Left lung (tissue), 14 donors: ENCODE measurements at places on chromosomes 2 and 18.
A peak's percentile ranks its signal among the peaks of the same experiment; 100 is the strongest.

GRCh38 chr2:168145426-168146310, 101.7 kb downstream of the STK39 start:
- no peak for DNase-seq

- DNase-seq, result no peak
Observed at GRCh38 chr2:150090031-150090430, 397.4 kb downstream of the RND3 start.

GRCh38 chr2:20292984-20293383, 57.7 kb downstream of the PUM2 start:
- no peak for DNase-seq

DNA sequence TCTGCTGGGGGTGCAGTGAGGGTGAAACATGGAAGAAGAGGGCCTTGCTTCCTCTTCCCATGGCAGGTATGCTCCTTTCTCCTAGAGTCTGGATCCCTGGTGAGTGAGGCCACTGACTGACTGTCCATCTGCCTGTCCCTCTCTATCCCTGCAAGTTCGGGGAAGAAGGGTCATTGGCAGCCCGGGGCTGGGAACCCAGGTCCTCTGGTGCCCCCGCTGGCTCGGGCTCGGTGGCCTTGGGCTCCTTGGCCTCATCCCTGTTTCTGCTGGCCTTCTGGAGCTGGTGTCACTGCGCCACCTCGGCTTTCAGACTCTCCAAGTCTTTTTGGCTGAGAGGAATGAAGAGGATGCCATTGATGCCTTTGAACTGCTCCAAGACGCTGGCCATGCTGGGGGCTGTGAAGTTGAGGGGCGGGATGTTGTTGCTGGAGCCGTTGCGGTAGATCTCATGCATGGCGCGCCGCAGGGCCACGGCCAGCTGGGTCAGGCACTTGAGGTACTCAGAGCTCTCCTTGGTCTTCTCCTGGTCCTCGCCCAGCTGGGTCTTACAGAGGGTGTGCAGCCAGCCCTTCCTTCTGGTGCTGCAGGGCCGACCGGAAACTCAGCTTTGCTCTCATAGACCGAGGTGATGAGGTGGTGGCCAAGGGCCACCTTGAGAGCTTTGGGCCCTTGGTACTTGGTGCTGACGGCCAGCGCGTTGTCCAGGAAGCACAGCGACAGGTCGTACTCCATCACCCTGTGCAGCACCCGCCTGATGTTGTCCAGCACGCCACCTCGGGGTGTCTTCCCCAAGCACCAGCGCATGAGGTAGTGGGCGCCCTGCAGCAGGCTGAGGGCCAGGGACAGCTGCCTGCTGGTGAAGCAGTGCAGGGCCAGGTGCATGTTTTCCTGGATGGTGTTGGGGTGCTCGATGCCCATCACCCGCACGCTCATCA, 6.3 kb downstream of the MEP1B start:
- no peak for DNase-seq

GRCh38 chr2:86037795-86038192, 67.9 kb downstream of the POLR1A start:
- DNase-seq, result no peak

GRCh38 chr2:107412981-107413380, 413.7 kb upstream of the RGPD4 start:
- DNase-seq, result no peak

DNA sequence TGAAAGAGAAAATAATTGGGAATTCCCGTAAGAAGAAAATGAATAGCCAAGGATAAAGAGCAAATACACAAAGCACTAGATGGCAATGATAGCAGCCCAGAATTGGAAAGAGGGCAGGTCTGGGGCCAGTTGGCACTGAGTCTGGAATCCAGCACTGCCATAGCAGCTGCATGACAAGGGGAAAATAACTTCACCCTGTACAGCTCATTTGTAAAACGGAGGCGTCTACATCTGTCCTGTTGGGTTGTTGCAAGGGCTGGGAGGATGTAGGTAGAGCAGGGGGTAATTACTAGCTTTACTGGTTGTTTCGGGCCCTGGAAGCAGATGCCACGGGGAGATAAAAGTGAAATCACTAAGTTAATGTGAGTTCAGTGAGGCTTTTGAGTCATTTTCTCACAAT, 110.0 kb upstream of the RASGRP3 start:
- DNase-seq, result no peak

GRCh38 chr2:138267161-138267901, 234.2 kb upstream of the SPOPL start:
- DNase-seq, result no peak

- DNase-seq, result no peak
Observed at GRCh38 chr2:26564121-26564644, 77.0 kb downstream of the CIB4 start.

- no peak for DNase-seq
Observed at GRCh38 chr18:42330296-42330695, 375.3 kb downstream of the PIK3C3 start.

- peak; percentile 68 for DNase-seq
Observed at GRCh38 chr2:126885751-126886210, 12.9 kb upstream of the TEX51 start.

- no peak for DNase-seq
Observed at GRCh38 chr2:236731767-236732580, 162.3 kb downstream of the ACKR3 start.

GRCh38 chr2:43508209-43508608, 87.6 kb downstream of the THADA start:
- DNase-seq, result no peak

DNA sequence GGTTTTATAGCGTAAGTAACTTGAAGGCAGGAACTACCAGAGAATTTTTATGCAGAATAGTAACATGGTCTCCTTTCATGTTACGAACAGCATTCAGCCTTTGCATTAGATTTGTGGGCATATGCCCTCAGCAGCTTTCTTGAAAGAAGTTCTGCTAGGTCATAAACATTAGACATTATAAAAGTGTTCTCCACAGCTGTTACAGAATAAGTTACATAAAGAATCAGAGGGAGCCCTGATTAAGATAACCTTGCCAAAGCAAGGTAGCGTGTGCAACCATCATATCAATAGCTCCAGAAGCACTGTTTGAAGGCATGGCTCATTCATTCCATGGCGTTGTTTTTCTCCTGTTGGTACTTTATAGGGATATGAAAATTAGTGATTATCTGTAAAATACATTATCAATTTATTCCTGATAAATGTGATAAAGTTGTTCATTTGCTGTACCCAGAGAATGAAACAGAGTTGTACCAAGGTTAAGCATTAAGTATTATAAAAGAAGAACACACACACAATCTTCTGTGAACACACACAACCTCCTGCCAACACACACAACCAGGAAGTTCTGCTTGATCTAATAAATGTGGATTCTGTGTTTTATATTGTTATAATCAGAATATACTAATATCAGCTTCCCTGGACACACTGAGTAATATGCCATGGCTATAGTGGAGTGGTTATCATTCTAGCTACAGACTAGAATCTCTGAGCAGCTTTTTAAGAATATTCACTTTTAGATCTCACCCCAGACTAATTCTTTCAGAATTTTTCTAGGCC, 286.7 kb upstream of the SLC39A10 start:
- DNase-seq, result no peak

GRCh38 chr2:239607517-239608191, 206.8 kb upstream of the HDAC4 start:
- DNase-seq, result no peak

- DNase-seq, result no peak
Observed at GRCh38 chr2:110770959-110771431, 38.6 kb downstream of the ACOXL start.
